ENCODE measurements at places on chromosomes 5 and 9.

DNA sequence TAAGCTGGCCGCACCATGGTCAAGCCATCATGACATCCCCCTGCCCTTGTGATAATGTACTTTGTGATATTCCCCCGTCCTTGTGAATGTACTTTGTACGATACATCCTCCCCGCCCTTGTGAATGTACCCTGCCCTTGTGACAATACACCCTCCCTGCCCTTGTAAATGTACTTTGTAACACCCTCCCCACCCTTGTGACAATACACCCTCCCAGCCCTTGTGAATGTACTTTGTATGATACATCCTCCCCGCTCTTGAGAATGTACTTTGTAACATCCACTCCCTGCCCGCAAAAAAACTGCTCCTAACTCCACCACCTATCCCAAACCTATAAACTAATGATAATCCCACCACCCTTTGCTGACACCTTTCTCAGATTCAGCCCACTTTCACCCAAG, 313.8 kb downstream of the CTNND2 start:
- DNase-seq = no peak

DNA sequence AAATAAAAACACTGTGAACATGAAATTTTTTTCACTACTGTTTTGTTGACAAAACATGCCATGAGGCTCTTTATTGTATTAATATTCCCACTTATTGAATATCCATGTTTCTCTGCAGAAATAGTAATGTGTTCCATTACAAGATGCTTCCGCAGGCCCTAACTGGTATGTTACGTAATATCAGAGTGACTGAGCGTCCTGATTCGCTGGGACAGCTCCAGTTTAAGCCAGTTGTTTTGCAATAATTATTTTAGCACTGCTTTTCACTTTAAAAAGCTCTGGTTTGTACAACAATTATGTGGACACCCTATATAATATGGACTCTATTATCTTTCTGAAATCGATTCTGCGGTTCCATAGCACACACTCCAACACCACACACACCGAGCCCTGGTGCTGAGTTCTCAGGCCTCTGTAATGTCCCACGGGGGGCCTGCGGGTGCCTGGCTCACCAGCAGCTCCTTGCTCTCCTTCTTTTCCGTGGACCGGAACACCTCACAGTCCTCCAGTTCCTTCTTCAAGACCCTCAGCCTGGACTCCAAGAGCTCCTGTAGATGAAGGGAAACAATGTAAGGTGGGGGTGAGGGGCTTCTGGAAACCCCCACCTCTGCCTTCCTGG, 1.8 kb downstream of the TRIM7 start:
- DNase-seq = no peak

GRCh38 chr9:76680716-76681425, 83.4 kb upstream of the PCA3 start:
- no peak for DNase-seq

- peak; percentile 40 for DNase-seq
Measured at GRCh38 chr9:136693490-136694162, 6.4 kb upstream of the AGPAT2 start.

GRCh38 chr5:72428669-72429068, 78.5 kb downstream of the ZNF366 start:
- DNase-seq = no peak

Data from ELF-1 (cell line).